Anterior cingulate cortex (tissue), 58 donors: ENCODE measurements at places on chromosomes 4 and X.

- DNase-seq, result no peak
Observed at GRCh38 chr4:59838236-59838635, 1361.9 kb upstream of the ADGRL3 start.

- no peak for DNase-seq
Observed at GRCh38 chrX:49277535-49277830, 7.9 kb downstream of the PPP1R3F start.

- no peak for DNase-seq
Observed at GRCh38 chr4:11497212-11497806, 68.6 kb upstream of the HS3ST1 start.

- DNase-seq, result no peak
Observed at GRCh38 chrX:18654875-18655836, 16.8 kb downstream of the RS1 start.

- no peak for DNase-seq
Observed at GRCh38 chr4:6008092-6008551, 10.1 kb downstream of the C4orf50 start.

DNA sequence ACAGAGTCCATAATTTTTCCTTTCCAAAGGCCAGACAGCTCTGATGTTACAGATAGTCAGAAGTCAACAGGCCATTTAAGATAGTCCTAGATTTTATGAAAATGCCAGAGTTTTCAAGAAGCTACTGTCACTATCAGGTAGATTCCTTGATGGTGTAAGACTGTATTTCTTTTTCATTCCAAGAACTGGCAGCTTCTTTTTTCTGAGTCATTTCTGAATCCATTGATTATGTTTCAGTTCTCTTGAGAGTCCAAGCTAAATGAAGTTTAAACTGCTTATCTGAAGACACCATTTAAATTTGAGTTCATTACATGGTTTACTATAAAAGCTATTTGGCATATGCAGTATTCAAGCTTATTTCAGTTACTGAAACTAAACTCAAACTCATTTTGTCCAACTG is 44.6 kb downstream of the RASSF6 start:
- DNase-seq, result no peak

GRCh38 chr4:74543231-74543781 is 98.4 kb downstream of the AREG start:
- no peak for DNase-seq

GRCh38 chr4:150089732-150090131 is 11.5 kb downstream of the DCLK2 start:
- no peak for DNase-seq

GRCh38 chr4:41154010-41154813 is 60.1 kb downstream of the APBB2 start:
- DNase-seq, result no peak
